NCI-H1092 (cell line): ENCODE measurements at places on chromosomes 4 and X.

DNA sequence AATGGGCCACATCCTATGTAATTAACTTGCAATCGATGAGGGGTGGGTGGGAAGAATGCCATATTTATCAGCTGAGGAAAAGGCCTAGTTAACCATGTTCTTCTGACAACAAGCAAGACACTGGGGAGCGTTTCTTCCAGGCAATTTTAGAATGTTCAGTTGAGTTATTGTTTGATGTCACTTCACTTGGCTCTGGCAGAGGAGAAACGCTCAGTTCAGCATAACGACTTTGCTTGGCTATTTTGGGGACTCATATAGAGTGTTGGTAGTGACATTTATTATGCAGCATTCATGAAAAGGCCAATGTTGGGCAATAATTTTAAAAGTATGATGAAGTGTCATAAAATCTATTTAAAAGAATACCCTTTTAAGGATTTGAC lies 648 bp downstream of the SYNPO2 start:
- DNase-seq = no peak

- peak; percentile 65 for DNase-seq
These were observed 243.8 kb upstream of the JADE1 start for GRCh38 chr4:128565565-128566186.

DNA sequence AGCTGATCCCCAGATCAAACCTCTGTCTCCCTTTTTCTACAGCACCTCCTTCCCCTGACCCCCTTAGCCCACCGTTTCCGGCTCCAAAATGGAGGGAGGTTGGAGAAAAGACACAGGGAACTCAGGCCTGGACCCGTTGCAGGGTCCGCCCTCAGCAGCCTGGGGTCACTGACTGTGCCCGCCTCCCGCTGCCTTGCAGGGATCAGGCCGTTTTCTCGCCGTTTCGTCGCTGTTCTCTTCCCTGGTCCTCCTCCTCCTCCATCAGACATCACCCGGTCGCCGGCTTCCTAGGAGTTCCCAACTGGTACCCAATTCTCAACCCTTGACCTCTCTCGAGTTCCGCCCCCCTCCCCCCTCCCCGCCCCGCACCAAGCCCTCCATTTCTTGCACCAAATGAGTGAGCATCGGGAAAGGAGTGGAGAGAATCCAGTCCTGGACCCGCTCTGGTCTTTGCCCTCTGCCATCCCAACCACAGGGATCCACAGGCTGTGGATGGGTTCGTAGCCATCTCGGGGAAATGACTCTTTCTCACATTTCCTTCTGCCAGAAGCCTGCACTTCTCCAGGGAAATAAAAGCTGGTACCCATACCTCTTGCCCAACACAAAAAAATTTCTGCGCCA lies 493 bp downstream of the TCEAL5 start:
- no peak for DNase-seq

- no peak for DNase-seq
These were observed 274.1 kb upstream of the GK2 start for GRCh38 chr4:79682161-79682560.

DNA sequence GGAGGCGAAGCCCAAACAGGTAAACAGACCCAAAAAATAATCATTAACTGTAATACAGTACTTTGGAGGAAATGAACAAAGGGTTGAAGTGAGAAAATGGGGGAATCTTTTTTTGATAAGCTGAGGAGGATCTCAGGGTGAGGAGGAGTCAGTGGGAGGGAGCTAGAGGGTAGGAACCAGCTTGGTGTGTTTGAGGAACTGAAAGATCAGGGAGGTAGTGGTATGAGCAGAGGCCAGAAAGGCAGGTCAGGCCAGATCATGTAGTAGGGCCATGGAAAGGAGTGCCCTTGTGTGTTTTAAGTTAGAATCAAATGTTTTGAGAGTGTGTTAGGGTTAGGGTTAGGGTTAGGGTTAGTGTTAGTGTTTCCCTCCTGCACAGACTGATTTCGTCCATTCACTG lies 48.8 kb downstream of the PPP2R2C start:
- DNase-seq = no peak

GRCh38 chr4:576991-577498 lies 950 bp upstream of the TMEM271 start:
- DNase-seq = no peak

GRCh38 chrX:33465137-33465536 lies 253.8 kb upstream of the DMD start:
- no peak for DNase-seq

- DNase-seq = no peak
These were observed 18.2 kb downstream of the ANKRD50 start for GRCh38 chr4:124694306-124694705.

- no peak for DNase-seq
These were observed 22.5 kb downstream of the SLC39A8 start for GRCh38 chr4:102322736-102323135.
